ENCODE measurements at places on chromosomes 7 and 10.

DNA sequence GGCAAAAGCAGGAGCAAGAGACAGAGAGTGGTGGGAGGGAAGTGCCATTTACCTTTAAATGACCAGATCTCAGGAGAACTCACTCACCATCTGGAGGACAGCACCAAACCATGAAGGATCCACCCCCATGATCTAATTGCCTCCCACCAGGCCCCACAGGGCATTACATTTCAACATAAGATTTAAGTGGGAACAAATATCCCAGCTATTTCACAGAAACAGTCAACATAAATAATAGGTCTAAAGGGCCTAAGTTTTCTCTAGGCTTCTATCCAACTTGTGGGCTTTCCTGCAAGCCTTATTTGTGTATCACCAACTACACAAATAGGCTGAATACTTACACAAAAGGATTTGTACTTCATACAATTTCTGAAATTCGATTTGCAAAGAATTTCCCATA is 196.8 kb upstream of the POT1 start:
- no peak for DNase-seq

DNA sequence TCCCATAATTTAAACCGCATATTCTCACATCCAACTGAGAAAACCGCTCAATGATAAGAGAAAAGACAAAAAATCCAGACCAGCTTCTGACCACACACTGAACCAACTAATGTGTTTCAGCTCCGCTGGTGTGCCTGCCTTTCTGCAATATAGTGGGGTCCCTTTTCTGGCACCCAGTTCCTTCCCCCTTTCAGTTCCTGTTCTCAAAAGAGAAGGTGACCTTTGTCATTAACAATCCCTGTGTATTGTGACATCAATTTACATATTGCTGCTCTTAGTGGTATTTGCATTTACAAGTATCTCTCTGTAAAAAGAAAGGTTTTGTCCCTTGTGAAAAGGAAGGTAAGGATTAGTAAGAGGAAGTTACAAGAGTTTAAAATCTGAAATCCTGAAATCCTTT is 1.4 kb downstream of the PPP1R17 start:
- DNase-seq: no peak

DNA sequence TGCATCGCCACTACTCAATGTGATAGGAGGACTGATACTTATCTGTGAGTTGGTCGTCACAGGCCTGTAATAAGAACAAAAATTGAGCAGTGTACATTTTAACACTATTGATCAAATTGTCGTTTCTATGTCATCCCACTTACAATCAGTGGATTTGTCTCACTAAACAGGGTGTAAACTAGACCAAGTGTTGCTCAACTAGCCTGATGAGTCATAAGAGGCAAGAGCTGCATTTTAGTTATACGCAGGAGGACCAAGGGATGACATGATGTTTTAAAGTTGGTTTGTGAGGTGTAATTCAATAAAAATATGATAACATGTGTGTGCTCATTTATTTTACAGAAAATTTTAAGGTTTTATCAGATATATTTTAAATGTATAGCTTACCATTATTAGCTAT is 1239.2 kb downstream of the REEP3 start:
- DNase-seq: no peak

- no peak for DNase-seq
Observed at GRCh38 chr10:78491812-78492211, 458.1 kb downstream of the RPS24 start.

- DNase-seq: no peak
Observed at GRCh38 chr7:129848436-129848835, 104.3 kb downstream of the UBE2H start.

DNA sequence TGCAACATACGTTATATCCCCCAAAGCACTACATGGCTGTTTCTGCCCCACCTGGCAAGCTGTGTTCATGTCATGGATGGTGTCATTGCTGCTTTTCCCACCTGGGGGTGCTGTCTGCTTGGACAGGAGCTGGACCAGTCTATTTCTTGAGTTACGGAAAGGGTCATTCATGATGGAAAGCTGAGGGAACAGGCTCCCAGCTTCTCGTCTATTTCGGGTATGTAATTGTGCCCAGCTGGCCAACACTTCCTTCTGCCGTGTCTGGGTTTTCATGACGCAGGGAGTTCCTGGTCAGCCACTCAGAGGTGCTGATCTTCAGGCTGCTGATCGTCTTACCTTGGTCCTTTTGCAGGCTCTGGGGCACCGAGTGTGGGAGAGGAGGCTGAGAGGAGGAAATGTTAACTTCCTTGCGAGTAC is 8.6 kb downstream of the BTBD16 start:
- peak; percentile 38 for DNase-seq

GRCh38 chr10:3624367-3624766 is 160.6 kb downstream of the KLF6 start:
- no peak for DNase-seq

DNA sequence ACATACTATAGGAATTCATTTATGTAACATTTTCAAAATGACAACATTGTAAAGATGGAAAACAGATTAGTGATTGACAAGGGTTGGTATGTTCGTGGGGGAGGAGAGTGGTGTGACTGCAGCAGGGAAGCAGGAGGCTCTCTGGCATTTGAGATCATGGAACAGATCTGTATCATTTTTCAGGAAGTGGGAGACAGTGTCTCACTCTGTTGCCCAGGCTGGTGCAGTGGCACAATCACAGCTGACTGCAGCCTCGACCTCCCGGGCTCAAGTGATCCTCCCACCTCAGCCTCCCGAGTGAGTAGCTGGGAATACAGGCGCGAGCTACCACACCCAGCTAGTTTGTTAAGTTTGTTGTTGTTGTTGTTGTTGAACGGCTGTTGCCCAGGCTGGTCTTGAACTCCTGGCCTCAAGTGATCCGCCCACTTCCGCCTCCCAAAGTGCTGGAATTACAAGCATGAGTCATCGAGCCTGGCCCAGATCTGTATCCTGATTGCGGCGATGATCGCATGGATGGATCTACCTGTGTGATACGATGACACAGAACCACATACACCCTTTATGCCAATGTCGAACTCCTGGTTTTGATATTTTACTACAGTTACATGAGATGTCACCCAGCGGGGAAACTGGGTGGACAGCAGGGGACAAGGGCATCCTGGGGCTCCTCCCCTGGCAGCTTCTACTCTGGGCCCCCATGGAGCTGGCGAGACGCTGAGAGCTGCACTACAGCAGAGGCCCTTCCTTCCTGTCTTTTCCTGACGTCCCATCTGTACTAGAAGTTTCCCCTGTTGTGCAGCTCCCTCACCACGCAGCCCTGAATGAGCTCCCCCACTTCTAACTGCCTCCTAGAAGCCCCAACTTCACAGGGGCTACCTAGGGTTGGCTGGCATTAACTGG is 12.3 kb upstream of the CYTH3 start:
- DNase-seq: no peak

DNA sequence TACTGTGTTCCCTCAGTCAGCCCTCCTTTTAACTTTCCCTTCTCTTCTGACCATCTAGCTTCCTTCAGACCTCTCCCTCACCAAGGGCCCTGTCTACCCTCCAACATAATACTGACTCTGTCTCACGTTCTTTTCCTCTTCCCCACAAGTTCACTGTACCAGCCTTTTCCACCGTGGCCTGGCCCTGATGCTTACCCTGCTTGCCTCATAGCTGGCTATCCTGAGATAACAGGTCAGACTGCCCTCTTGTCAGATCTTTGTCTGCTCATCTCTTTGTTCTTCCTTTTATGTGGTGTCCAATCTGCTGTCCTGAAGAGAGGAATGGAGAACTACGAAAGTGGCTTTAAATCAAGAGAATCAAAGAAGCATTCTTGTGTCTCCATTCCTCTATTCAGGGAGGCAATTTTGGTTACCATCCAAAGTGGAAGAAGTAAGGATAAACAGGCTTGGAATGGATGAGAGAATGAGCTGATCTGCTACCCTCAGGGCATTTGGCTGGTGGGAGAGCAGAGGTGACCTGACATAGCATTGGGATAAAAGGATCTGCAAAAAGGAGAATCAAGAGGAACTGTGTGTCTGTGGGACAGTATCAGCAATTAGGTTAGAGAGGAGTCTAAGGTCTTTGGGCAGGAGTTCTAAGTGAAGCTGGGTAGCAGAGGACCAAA is 8.1 kb downstream of the BTAF1 start:
- DNase-seq: no peak

- no peak for DNase-seq
Observed at GRCh38 chr7:139422126-139422525, 61.3 kb downstream of the KLRG2 start.

DNA sequence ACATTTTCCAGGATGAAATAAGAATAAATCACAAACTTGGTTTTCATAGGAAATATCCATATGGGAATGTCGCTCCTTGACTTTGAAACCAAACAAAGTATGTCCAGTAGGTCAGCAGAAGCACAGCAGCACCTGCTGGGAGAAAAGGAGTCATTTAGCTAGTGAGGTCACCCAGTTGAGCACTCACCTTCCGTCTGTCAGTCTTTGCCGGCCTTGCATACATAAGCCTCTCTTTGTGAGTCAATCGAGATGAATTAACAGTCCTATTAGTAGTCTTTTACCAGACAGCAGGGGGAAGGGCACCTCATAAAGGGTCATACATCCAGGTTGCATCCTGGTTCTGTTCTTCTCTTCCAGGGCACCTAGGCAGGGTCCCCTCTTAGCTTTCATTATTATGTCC is 232.5 kb upstream of the FZD1 start:
- no peak for DNase-seq

DNA sequence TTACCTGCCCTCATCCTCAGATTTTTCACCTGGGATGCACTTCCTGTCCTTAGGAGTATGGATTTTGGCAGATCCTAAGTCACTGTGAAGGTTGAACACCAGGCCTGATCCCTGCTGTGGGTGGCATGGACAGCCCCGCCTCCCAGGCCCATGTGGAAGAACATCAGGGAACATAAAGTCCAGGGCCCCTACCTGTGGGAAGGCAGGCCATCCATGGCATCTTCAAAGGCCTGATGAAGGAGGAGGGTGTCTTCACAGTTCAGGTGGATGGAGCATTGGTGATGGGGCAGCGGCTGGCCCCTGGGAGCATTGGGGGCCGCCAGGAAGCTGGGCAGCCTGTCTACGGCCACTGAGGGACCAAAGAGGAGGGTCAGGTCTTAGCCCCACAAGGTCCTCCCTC is 24.6 kb downstream of the PYROXD2 start:
- no peak for DNase-seq

GRCh38 chr7:156725936-156726335 is 85.4 kb downstream of the RNF32 start:
- no peak for DNase-seq

- no peak for DNase-seq
Observed at GRCh38 chr10:125562737-125563136, 120.2 kb downstream of the TEX36 start.

GRCh38 chr10:69867699-69868558 is 66.2 kb downstream of the COL13A1 start:
- DNase-seq: no peak

DNA sequence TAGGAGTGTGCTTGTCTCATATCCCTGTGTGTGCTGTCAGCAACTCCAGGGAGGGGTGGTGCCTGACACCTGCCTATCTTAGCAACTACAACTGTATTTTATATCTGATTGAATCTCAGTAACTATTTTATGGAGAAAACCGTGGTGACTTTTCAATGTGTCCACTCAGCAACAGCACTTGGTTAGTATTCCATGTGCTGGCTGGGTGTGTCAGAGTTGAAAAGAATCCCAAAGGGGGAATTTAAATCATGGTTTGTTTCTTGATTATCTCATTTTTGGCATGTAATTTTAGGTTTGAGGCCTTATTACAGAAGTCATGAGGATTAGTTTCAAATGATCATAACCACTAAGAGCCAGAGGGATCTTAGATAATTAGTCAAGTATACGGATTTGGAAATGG is 425.7 kb upstream of the FZD8 start:
- no peak for DNase-seq

DNA sequence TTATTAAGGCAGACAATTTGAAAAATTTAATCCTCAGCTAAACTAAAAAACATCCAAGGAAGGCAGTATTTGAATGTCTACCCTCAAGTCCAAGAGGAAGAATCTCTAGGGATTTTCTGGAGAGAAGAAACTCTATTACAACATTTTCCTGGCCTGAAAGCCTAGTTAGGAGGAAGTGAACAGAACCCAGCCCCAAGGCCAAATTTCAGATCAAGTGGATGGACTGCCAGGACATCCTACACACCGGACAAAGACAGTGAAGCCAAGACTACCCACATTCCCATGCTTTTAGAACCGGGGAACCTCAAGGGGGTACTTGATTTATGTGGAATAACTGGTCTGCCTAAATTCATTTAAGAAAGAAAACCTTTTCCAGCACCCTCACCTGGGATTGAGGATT is 108.9 kb upstream of the MEOX2 start:
- DNase-seq: no peak

DNA sequence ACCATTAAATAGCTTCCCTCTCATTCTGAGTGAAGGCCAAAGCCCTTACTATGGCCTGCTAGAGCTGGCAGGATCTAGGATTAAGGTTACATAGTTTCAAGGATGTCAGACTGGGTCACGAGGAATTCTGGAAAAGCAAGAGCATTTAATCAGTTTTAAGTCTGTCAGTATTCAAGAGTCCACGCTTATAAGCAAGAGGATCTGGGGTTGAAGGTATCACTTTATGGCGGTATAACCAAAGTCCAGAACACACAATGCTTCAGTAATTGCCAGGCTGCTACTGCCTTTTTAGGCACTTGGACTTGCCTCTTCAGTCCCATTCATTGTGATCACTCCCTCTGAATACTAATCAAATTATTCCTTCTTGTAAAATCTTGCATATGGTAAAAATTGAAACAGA is 101.0 kb downstream of the HBP1 start:
- no peak for DNase-seq

- no peak for DNase-seq
Observed at GRCh38 chr7:92625617-92626016, 35.4 kb upstream of the FAM133B start.

DNA sequence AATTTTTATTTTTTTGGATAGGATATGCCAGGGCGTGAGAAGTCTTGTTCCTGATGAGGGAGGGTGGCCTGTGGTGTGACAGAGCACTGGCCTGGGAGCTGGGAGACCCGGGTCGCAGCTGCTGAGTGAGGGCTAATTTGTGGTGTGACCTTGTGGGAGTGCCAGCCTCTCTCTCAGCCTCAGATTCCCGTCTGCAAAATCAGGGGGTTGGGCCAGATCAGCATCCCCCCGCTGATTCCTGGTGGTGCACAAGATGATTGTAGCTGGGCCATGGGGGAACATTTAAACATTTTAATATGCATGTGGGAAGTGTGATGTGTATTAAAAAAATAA is 14.9 kb downstream of the TSPAN15 start:
- no peak for DNase-seq

DNA sequence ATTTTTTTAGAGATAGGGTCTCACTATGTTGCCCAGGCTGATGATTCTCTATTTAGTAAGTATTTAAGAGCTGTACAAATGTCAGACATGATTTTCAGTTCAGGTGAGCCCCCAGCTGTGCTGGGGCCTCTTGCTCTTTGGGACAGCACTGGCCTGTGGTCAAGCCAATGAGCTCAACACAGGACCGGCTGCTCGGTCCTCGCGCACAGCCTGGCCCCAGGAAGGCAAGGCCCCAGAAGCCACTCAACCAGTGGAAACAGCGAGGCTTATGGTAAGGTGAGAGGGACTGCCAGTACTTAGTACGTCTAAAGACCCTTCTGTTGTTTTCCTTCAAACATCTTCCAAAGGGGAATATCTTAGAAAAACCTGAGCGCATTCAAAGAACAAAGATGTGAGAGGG is 211.8 kb downstream of the SKIDA1 start:
- DNase-seq: no peak

- no peak for DNase-seq
Observed at GRCh38 chr10:132329565-132330485, 2.2 kb upstream of the LRRC27 start.

- DNase-seq: no peak
Observed at GRCh38 chr7:148733496-148733895, 34.8 kb downstream of the CUL1 start.

GRCh38 chr7:117837841-117838240 is 35.4 kb downstream of the CTTNBP2 start:
- no peak for DNase-seq
